ENCODE measurements at places on chromosomes 2 and 18. TPM values are rescaled to one million over a fixed set of nuclear protein-coding genes. Genes with fewer than 3 reads are reported as not detected.

DNA sequence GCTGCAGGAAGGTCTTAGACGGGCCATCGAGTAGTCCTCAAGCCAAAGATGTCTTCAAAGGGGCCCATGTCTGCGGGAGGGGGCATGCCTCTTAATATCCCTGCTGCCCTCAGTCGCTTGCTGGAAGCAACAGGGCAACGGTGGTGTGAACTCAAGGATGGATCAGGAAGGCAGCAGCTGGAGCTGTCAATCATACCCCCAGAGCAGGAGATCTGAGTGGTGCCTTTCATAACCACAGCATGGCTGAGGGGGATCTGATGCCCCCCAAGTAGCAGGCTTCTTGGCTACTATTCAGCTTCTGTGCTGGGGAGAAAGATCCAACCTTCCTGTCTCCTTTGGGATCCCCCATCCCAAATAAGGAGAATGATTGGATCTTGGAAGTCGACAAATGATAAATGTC lies 46.4 kb downstream of the INSIG2 start:
- no peak for DNase-seq

DNA sequence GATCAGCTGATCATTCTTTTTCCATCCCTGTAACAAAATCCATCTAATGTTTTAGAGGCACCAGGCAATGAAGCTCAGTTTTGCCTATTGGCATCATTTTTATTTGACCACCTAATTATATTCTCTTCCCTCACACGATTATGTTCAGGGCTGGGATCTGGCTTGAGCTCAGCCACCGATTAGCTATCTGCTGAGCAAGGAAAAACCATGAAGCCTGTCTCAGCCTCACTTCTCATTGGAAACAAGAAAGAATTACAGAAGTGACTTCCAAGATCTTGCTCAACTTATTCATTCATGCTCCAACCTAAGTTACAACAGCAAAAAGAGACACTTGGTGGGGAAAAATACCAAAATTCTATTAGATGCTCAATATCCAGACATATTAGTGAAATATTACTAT lies 139.0 kb upstream of the SH3BP4 start:
- DNase-seq, result no peak

- DNase-seq, result no peak
Observed at GRCh38 chr2:212712466-212712865, 173.9 kb upstream of the ERBB4 start.

GRCh38 chr2:199471443-199472057 lies 13.8 kb upstream of the SATB2 start:
- peak; percentile 82 for DNase-seq

- DNase-seq, result no peak
Observed at GRCh38 chr2:207635468-207636200, 10.4 kb upstream of the METTL21A start.

The GPR45 gene
- total RNA-seq, result not detected

DNA sequence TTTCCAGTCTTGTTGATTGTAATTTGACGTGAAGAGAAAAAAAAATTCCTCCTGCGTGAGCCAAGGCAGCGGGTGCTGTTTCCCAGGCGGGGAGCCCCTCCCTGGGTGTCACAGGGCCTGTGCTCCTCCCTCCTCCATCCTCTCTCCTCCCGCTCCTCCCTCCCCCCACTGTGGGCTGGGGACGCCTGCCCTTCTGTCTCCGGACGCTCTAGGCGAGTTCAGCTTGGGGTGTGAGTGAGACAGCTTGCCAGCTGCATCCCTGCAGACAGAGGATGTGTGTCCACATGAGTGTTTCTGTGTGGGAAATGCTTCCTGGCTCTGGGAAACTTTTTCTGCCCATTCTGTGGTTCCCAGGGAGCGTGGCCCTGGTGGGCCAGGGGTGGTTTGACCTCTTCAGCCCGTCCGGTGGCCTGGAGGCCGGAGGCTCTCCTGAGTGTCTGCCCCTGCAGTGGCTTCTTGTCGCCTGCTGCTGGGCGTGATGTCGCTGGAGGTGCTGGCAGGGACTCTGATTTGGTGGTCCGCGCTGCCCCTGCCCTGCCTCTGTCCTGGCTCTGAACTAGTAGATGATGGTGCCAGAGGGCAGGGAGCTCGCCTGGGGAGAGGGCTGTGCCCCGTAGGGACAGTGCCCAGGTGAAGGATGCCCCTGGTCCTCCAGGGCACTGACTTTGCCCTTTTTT lies 96.4 kb downstream of the USP40 start:
- DNase-seq, result no peak

GRCh38 chr2:27158468-27158867 lies 9.7 kb downstream of the TCF23 start:
- no peak for DNase-seq

DNA sequence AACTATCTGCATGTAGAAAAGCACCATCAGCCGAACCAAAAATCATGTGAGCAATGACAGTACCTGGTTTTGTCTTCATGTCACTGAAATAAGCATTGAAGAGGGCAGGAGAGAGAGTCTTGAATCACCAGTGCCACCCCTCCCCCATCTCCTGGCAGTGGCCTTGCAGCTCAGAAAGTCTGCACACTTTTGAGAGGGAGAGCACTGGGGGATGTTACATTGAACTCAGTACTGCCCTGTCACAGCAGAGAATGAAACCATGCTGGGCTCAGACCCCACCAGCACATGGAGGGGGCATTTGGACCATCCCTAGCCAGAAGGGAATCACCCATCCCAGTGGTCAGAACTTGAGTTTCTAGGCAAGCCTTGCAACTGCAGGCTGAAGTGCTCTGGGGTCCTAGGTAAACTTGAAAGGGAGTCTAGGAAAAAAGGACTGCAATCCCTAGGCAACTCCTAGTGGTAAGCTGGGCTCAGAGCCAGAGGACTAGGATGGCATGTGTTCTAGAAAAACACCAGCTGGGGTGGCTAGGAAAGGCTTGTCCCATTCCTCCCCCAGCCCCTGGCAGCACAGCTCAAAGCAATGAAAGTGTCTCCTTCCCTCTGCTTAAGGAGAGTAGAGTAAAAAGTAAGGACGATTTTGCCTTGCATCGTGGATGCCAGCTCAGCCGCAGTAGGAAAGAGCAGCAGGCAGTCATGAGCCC lies 259.9 kb upstream of the MYT1L start:
- no peak for DNase-seq

DNA sequence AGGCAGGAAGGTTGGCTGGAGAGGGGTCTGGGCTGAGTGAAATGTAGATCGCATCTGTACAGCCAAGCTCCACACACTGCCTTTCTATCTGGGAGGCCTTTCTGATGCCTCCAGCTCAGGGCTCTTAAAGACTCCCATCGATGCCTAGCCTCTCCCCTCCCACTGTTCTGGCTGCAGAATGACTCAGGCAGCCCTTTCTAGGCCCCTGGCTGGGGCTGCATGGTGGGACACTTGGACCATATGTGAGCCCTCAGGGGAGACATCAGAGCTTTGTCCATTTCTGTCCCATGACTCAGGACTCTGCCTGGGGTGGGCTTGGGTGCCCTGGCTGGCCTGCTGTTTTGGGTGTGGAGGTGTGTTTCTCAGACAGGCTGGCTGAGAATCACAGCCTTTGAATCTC lies 101.3 kb downstream of the CELF4 start:
- DNase-seq, result no peak

DNA sequence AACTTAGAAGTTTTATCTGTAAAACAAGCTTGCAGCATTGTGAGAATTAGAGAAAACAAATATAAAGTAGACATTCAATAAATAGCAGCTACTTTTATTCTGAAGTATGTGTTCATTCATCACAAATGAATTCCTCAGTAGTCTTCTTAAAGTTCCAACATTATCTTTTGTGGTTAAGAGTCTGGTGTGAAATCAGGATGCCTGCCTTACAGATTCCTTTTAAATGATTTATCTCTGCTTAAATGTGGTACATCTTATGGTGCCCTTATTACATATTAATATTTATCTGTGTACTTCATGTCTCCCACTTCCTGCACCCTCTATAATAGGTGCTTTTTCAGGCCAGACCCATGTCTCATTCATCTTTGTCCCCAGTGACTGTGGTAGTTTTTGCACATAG lies 595.0 kb downstream of the STK39 start:
- no peak for DNase-seq

DNA sequence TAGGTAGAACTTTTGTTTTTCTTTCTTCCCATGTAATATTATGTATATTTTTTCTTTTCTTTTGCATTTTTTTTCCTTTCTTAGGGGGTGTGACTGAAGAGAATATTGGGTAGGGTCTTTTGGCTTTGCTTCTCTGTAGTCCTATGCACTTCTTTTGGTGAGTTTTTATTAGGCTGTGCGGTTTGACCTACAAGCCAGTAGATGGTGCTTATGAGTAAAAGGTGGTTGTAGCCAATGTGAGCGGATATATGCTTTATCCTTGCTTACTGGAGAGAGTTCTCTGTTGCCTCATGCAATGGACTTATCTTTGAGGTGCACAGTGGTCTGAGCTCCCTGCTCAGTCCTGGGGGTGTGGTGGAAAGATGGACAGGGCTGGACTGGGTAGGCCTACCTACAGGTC lies 52.7 kb downstream of the DSEL start:
- no peak for DNase-seq

The KRTCAP3 gene
- total RNA-seq, result 24.0 TPM

GRCh38 chr2:240437861-240438809 lies 2.7 kb downstream of the GPC1 start:
- DNase-seq, result peak; percentile 75

GRCh38 chr2:206457188-206457634 lies 13.9 kb downstream of the ADAM23 start:
- DNase-seq, result no peak

The TIGD1 gene
- 1.9 TPM for total RNA-seq
